H1 (cell line): ENCODE measurements at places on chromosomes 6 and 20.

GRCh38 chr6:118746825-118747174, 95.4 kb upstream of the CEP85L start:
- DNase-seq = no peak

GRCh38 chr20:4666001-4666479, 55.7 kb upstream of the PRND start:
- DNase-seq = no peak

DNA sequence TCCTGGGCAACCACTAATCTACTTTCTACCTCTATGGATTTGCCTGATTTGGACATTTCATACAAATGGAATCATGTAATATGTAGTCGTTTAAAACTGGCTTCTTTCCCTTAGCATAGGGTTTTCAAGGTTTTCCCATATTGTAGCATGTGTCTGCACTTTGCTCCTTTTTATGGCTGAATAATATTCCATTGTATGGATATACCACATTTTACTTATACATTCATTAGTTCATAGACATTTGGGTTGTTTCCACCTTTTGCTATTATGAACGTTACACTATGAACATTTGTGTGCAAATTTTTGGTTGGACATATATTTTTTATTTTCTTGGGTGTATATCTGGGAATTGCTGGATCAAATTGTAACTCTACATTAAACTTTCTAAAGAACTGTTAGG, 600.4 kb upstream of the NOX3 start:
- DNase-seq = no peak

DNA sequence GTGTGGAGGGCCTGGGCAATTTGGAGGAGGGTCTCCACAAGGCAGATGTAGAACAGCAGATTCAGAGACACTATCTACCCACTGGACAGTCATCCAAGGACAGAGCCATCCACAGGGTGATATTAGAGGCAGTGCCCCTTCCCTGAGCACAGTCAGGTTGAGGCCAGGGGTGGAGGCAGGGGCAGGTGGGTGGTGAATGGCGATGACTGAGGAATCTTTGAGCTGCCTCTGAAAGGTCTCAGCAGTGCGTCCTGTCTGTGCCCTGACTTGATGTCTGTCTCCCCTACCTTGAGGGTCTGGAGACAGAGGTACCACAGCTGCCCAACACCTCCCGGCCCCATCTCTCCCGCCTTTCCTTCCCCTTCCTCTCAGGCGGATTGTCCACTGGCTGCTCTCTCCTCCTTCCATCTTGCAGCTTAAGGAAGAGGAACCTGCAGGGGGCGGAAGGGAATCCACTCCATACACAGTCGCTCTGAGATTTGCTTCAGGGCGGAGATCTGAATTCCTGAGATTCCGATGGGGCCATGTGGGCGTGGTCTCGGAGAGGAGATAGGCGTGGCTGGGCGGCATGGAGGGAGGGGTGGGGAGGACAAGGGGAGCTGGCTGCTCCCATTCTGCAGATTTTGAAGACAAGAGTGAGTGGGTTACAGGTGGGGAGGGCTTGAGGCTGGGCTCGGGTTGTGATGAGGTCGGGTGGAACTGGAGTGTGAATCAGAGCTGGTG, 1.7 kb downstream of the MUCL3 start:
- DNase-seq = peak; percentile 83

DNA sequence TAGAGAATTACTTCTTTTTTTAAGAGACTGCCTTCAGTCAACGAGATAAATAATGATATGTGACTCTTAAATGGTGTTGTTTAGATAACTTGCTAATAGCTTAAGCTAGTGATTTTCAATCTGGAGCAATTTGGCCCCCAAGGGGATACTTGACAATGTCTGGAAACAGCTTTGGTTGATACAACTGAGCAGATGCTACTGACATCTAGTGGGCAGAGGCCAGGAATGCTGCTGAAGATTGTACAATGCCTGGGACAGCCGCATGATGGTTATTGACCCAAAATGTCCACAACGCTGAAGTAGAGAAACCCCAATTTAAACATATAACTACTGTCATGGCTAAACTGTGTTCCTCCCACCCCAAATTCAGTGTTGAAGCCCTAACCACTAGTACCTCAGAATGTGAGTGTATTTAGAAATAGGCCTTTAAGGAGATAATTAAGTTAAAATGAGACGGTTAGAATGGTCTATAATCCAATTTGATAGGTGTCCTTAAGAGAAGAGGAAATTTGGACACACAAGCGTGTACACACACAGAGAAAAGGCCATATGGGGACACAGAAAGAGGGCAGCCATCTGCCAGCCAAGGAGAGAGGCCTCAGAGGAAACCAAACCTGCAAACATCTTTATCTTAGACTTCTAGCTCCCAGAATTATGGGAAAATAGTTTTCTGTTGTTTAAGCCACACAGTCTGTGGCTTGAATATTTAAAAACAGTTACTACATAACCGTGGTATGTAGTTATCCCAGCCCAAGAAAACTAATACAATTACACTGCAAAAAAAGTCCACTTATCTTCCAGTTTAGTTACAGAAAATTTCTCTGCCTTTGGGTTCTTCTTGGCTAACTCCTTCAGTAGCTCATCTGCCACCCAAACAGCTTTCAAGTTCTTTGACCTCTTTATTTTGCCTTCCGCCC, 22.2 kb downstream of the RWDD2A start:
- DNase-seq = no peak
